ENCODE measurements at places on chromosomes 12 and 14.

DNA sequence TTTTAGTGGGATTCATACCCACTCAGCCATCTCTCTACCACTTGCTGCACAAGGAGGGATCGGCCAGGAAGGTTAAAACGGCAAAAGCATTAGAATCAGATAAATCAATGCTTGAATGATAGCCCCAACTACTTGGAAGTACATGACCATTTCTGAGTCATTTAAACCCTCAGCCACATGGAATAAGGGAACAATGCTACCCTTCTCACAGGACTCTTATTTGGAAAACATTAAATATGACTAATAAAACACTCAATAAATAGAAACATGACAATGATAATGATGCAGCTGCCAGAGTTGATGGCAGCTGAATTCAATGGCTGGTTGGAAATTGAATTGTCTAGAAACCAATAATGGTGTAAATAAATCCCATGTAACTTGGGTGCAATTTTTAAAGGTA lies 165.4 kb downstream of the FLRT2 start:
- DNase-seq, result no peak

DNA sequence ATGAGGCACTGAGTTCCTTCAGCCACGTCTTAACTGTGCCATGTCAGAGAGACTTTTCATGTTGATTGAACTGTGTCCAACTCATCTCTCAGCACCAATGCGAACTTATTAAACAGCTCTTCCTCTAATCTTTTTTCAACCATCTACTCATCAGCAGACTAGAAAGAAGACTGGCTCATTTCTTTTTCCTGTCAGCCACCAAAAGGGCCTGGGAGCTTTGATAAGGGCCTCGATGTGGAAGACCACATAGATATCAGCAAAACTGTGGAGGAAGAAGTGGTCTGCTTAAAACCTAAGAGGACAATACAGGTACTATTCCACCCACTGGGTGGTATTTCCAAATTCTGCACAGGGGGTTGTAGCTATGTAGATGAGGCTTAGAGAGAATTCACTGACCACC lies 3.6 kb upstream of the PLXNC1 start:
- no peak for DNase-seq

GRCh38 chr14:103516426-103517173 lies 6.0 kb downstream of the CKB start:
- DNase-seq, result no peak

GRCh38 chr12:2449586-2449985 lies 345.2 kb upstream of the FKBP4 start:
- DNase-seq, result no peak

GRCh38 chr14:92902726-92903125 lies 20.2 kb upstream of the CHGA start:
- DNase-seq, result no peak

- DNase-seq, result no peak
These were observed 57.7 kb downstream of the HMGA2 start for GRCh38 chr12:65881965-65882413.

DNA sequence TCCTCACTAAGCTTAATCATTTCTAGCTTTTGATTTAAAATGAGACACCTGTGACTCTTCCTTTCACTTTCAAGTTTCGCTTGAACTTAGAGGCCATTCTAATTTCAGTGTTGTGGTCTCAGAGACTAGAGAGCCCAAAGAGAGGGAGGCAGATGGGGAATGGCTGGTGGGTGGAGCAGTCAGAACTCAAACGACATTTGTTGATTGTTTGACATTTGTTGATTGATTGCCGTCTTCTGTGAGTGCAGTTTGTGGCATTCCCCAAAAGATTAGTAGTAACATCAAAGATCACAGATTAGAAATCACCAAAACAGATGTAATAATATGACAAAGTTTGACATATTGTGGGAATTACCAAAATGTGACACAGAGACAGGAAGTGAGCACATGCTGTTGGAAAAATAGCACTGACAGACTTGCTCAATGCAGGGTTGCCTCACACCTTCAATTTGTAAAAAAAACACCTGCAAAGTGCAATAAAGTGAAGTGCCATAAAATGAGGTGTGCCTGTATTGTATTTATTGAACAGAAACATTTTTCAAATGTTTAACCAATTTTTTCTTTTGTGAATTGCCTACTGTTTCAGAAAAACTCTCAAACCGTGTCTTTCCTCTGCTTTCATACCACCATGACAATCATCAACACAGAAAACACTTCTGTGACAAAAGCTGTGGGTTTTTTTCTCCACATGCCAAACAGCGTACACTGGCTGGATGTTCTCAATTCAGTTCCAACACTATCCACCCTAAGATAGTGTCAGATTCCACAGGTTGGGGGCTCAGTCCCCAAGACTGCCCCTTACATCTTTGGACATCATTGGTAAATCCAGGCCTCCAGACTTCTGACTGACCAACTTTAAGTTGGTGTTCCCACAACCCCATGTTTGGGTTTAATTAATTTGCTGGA lies 376.3 kb upstream of the RGS6 start:
- DNase-seq, result peak; percentile 32

DNA sequence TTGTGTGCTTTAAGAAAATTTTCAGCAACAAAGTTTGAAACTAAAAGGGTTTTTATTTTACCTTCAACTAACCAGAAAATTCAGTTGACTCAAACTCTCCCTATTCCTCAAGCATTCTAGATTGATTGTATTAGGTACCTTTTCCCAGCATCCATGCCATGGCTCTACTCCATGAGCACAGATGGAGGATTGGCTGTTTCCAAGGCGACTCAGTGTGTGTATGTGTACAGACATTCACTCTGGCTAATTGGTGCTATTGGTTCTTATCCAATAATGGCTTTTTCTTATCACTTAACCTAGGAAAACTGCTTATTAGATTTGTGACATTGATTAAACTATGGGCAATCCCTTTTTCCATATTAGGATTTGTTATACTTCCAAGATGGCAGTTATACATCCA lies 202.6 kb downstream of the ANO6 start:
- DNase-seq, result no peak

DNA sequence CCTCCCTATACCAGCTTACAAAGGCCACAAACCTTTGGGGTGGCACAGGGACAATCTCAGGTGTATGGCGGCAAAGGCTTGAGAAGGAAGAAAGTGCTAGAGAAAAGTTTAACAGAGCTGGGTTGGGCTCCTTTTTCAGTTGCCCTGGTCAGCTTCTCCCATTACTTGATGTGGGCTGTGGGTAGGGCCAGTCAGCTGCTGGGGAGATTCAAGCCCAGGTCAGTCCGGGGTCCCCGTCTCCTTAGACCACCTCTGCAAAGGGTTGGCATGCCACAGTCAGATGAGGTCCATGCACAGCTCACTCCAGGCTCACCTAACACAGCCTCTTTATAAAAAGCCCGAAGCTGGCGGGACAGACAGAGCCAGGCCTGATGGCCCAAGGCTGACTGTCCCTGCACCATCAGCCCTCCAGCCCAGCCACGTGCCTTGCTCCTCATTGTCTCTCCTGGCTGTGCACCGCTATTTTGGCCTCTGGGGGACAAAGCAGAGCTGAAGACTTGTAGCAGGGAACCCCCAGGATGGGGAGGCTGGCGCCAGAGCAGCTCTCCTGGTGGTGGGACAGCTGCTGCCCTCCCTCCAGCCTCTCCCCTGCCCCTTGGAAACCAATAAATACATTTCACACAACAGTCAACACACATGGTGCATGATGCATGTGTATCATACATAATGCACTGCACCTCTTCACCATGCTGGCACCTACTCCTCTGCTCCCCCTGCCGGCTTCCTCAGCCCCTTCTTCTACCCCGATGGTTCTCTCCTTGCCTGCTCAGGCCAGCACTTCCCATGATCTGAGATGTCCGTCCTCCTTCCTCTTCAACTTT lies 61.7 kb upstream of the DDX11 start:
- no peak for DNase-seq

DNA sequence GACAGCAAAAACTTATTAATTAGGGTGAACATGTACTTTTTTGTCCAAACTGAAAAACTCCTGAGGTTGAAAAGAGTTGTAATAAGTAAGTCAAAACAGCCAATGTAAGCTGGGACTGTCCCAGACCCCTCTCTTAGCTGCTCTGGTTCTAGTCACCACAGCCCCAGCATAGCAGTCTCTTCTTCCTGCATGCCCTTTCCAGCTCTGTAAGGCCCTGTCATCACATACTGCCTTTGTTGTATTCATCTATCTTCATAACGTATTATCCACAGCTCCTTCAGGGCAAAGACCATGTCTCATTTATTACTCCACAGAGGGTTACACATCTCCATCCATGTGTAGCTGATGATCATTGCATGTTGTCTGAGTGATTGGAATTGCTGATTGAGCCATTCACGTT lies 56.5 kb downstream of the UTP20 start:
- no peak for DNase-seq

GRCh38 chr12:122947352-122947792 lies 18.9 kb downstream of the ABCB9 start:
- DNase-seq, result no peak

DNA sequence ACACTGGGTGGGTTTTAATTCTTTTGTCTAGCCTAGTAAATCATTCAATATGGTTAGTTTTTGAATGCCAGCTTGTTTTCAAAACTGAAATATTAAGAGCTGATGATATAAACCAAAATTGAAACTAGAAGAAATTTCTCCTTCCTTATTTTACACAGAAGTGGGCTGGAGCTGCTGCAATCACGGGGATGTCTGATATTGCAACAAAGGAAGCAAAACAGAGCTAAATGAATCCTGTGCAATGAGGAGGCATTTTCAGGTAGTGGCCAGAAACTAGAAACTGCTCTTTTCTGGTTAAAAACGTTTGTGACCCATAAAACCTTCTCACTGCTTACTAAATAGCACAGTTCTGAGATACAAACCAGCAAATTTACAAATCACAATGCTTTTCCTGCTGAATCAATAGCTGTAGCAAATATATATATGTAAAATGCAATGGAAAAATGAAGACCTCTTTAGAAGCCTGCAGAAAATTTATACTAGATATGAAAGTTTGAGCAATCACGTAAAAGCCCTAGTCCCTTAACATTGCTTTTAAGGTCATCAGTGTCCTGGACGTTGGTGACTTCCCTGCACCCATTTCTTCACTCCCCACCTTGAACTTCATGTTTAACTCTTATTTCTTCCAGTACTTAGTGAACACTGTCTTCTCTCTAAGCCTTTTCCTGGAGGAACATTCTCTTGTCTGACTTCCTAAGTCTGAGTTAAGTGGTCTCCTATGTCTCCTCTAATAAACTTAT lies 15.9 kb upstream of the LRRK2 start:
- DNase-seq, result no peak

DNA sequence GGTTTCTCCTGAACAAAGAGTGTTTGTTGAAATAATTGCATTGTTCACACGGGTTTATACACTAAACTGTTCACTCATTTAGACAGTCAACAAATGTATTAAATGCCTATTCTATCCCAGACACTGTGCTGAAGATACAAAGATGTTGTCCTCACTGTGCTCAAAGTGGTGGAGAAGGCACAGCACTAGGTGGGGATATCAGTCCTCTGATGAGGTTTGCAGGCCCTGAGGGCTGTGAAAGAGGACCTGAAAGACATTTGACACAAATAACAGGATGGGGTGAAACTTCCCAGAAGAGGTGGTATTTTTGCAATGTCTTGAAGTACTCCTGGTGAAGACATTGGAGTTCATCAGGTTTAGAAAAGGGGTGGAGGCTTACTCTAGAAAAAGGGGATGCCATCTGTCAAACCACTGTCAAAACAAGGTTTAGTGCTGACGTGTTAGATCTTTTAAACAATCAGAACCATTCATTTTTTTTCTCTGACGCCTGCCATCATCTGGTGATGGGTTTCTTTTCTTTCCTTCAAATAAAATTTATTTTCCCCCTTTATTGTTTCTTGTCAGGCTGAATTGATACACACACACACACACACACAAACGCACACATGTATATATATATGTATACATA lies 69.5 kb downstream of the ACSS3 start:
- no peak for DNase-seq

GRCh38 chr14:69652942-69653684 lies 41.7 kb downstream of the SUSD6 start:
- no peak for DNase-seq

GRCh38 chr12:104555648-104556047 lies 98.9 kb downstream of the CHST11 start:
- no peak for DNase-seq

GRCh38 chr14:106508216-106508615 lies 981.8 kb downstream of the TMEM121 start:
- DNase-seq, result no peak

- no peak for DNase-seq
These were observed 74.6 kb upstream of the PARP11 start for GRCh38 chr12:3947781-3948180.
